ENCODE measurements at places on chromosomes 2 and 18. TPM values are rescaled to one million over a fixed set of nuclear protein-coding genes. Genes with fewer than 3 reads are reported as not detected.

UGT1A10 gene
- not detected for total RNA-seq

IL1RN gene
- total RNA-seq: not detected

TMEM150A gene
- total RNA-seq: 30.4 TPM

NAGK gene
- 91.7 TPM for total RNA-seq

HNMT gene
- total RNA-seq: 0.33 TPM

DOK6 gene
- total RNA-seq: 5.2 TPM

CGREF1 gene
- total RNA-seq: 2.5 TPM

TDRD15 gene
- not detected for total RNA-seq

LCT gene
- total RNA-seq: not detected

CFAP221 gene
- 1.8 TPM for total RNA-seq

PIEZO2 gene
- 5.3 TPM for total RNA-seq

HOXD9 gene
- total RNA-seq: 5.7 TPM

SLC5A7 gene
- not detected for total RNA-seq
